CD4-positive, alpha-beta T cell (primary cell): ENCODE measurements at places on chromosomes 7 and 10. TPM values are rescaled to one million over a fixed set of nuclear protein-coding genes. Genes with fewer than 3 reads are reported as not detected.
A peak's percentile ranks its signal among the peaks of the same experiment; 100 is the strongest.

GRCh38 chr7:48140001-48140681, 31.1 kb upstream of the ABCA13 start:
- no peak for DNase-seq

DNA sequence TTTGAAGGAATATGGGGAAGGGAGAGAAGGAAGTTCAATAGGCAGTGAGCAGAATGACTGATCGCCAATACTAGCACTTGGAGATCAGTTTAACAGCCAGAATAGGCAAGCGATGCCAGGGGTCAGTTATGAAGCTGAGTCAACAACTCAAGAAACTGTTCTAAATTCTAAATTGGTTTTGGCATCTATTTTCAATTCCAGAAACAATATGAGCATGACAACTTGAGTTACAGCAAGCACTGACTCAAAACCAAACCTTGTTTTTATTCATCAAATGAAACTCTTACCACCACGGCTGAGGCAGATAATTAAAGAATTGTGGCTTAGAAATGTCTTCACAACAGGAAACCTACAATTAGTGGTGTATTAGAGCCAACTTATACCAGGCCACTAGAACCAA, 180.5 kb upstream of the ASAH2 start:
- no peak for DNase-seq

DNA sequence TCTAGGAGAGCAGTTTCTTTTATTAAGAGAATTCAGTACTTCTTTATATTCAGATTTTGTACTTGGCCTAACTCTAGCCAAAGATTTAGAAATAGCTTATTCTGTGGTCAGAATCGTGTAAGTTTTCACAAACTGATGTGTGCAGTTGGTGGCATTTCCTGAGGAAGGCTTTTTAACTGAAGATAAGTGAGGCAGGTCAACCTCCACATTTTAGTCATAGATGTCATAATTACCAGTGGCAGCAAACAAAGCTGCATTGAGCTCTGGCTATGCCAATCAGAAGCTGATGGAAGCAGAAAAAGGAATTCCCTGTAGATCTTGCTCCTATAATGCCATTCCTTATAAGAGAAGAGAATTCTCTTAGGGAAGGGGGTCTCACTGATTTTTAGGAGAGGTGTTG, 141.3 kb upstream of the SP8 start:
- no peak for DNase-seq

DNA sequence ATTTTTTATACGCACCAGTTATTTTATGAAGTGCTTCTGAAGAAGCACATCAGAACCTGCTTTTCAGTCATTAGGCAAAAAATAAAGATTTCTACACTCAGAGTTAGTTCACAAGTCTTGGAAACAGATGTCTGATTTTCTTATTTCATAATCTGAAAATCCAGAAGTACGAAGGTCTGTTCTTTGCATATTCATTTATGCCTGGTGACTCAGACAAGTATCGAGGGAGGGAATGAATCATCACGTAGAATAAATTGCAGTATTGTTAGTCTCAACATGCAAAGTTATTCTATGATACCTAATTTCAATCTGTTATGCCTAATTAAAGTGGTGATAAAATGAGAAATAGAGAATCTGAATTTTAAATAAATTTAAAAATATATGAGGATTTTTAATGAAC, 113.6 kb upstream of the SEM1 start:
- no peak for DNase-seq

DNA sequence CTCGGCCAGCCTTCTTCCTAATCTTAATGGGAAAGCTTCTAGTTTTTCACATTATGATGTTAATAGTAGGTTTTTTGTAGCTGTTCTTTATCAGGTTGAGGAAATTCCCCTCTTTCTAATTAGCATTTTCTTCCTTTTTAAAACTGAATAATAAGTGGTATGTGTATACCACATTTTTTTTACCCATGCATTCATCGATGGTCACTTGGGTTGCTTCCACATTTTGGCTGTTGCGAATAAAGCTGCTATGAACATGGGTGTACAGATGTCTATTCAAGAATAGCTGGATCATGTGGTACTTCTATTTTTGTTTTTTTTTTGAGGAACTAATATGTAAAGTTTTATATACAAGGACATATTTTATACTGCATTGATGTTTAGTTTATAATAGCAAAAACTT, 44.3 kb downstream of the NRF1 start:
- no peak for DNase-seq

GRCh38 chr7:50422858-50423257, 27.3 kb downstream of the FIGNL1 start:
- no peak for DNase-seq

DNA sequence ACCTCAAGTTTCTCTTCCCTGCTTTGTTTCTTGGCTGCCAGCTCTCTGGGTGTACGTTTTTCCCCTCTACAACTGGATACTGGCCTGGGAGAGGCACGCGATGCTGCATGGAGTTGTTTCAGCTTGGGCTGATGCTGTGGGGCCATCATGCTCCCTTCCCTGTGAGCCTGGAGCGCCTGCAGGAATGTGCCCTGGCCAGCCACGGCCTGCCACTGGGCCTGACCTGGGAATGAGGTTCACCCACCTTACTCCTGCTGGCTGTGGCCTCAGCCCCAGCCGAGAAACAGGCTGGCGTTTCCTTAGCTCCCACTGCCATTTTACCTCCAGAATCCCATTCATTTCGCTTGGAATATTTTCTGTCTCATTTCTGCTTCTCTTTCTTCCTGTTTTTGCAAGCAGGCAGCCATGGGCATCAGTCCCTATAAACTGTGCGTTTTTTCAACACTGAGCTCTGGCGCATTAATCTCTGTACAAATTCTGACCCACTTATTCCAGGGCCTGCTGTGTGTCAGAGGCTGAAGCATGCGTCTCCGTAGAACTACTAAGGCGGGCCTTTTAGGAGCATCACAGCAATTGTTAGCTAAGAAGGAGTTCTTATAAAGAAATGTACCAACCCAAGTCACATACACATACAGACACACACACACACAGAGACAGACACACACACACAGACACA, 57.9 kb downstream of the GATA3 start:
- DNase-seq = no peak

- no peak for DNase-seq
Observed at GRCh38 chr7:50645186-50645585, 80.0 kb upstream of the DDC start.

The DHTKD1 gene
- total RNA-seq = 5.1 TPM

The AGK gene
- 18.9 TPM for total RNA-seq

The IDE gene
- total RNA-seq = 15.2 TPM

DNA sequence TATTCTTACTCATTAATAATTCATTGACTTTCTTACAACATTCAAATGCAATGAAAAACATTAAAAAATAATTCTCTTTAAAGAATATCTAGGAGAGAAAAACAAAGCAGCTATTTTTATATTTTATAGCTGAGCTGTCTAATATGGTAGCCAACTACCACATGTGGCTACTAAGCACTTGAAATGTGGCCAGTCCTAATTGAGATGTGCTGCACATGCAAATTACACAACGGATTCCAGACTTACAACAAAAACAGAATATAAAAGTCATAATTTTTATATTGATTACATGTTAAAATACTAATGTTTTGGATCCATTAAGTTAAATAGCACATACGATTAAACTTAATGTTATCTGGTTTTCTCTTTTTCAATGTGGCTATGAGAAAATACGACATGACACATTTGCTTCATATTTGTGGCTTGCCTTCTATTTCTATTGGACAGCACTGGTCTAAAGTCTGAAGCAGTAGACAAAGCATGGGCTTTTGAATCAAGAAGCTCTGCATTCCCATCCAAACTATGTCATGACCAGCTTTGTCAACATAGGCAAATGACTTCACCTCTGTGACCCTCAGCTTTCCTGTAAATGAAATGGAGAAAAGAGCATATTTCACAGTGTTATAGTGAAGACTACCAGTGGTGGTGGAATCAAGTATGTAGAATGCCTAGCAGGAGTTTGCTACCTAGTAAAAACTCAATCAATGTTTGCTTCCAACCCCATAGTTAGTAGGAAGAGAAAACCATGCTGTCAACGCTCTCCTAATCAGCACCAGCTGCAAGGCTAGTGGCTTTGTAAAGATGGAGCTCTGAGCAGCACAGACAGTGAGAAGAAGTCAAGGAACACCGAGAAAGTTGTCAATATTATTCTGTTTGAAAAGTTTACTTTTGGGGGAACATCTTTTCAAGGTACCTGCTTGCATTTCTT, 37.1 kb upstream of the GDF10 start:
- no peak for DNase-seq

The GPC2 gene
- total RNA-seq = 18.7 TPM

- no peak for DNase-seq
Observed at GRCh38 chr10:33273295-33274002, 61.0 kb downstream of the NRP1 start.

DNA sequence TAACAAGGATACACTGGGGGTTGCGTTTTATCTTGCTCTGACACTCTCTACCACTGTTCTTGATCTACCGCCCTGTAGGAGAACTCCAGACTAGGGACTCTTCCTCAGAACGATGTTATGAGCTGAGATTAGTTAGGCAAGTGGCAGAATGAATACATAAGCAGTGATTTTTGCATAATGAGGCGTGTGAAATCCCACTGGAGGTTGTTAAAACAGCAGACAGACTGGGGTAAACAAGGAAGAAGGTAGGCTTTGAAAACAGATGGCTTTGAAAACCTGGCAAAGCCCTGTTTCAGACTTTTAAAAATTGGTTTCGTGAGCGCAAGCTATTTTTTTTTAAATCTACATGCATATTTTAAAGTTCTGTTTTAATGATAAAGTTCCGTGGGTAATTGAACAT, 785.2 kb downstream of the TYW1 start:
- no peak for DNase-seq

DNA sequence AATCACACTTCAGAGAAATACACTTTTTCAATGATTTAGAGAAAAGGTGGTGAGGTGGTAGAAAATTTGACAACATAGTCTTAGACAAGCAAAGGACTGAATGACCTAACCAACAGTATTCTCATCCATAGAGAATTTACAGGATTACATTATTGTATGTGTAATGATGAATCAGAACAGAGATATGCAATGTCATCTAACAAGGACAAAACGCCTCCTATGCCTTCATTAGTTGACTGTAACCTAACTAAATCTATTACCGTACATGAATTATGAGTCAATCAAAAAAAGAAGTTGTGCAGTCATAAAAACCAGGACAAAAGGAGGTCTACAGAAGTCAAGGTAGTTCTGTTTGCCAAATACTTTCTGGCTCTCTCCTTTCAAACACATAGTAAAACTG, 66.5 kb downstream of the RAB11FIP2 start:
- no peak for DNase-seq

DNA sequence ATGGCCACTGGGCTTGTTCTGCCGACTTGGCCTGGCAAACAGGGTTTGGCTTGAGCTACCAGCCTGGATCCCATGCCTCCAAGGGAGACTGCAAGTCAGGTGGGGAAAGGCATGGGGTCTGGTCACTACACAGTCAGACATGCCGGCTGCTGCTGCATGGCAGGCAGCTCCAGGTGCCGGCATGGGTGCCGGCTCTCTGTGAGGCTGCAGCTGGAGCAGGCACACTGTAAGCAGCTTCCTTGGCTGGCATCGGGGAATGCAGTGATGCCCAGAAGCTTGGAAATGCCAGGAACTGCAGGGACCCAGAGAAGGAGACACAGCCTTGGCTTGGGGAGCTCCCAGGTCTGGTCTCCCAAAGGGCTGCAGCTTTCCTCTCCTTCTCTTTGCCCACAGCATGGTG, 305.5 kb upstream of the NRG3 start:
- no peak for DNase-seq

GRCh38 chr10:35388197-35388596, 51.9 kb downstream of the CCNY start:
- DNase-seq = no peak

DNA sequence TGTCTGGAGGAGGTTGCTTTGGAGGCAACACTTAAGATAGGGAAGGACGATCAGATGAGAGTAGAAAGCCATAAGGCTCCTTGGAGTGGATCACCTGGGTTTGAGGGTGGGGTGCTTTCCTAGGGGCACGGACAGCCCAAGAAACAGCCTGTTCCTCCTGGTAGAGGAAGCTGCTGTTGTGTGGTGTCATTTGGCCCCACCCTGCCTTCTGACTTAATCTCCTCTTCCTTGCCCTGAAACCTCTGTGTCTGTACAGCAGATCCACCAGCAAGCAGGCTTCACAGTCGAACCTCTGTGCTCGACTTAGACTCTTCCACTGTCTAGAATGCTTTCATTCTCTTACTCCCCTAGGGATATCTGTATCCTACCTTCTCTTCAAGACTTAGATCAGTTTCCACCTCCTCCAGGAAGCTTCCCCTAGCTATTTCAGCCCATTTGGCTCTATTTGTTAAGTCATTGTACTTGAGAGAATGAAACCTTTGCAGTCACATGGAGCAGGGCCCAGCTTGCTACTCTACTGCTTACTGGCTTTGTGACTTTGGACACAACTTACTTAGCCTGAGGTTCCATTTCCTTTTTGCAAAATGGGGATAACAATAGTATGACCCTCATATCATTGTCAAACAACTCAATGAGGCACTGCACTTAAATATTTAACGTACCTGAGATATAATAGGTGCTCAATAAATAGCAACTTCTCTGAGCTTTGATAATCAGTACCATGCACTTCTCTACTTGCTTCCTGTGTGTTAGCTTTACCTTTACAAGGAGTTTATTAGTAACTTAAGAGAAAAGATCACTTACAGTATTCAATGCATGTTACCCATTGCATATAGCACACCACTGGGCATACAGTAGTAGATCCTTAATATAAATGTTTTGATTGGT, 5.0 kb downstream of the MXI1 start:
- DNase-seq = peak; percentile 41

GRCh38 chr7:43747328-43748105, 11.0 kb upstream of the BLVRA start:
- no peak for DNase-seq

The SPAM1 gene
- total RNA-seq = not detected

DNA sequence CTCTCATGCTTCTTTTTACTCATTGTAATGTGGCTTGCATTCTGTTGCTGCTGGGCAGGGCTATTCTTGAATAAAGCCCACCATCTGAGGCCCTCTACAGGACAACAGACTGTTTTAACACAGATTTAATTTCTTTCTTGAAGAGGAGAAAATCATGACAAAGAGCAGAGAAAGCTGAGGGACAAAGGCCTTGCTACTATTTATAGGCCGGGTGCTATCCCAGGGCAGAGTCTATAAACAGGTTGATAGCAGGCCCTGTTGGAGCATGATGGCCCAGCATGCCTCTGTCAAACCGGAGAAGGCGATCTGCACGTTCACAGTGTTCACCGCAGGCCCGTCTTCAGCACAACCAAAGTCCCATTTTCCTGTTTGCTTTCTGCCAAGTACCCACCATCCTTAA, 3.0 kb downstream of the VIPR2 start:
- no peak for DNase-seq

DNA sequence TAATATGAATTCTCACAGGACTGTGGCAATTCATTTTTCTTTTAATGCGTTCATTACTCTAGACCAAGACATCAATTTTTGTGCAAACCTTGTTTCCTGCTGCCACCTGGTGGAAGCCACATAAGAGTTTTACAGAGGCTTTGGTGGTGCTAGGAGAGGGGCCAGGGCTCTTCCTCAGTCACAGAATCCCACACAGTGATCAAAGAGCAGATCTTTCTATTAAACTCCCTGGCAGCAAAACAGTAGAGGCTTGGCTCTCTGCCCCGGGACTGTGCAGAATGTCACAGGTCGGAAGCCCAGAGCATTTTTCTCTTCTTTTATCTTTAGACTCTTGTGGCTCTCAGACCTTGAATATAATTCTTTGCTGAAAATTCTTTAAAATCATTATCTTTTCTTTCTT, 506.4 kb upstream of the C7orf33 start:
- no peak for DNase-seq
